BJ (cell line): ENCODE measurements at places on chromosomes 2 and 18.

DNA sequence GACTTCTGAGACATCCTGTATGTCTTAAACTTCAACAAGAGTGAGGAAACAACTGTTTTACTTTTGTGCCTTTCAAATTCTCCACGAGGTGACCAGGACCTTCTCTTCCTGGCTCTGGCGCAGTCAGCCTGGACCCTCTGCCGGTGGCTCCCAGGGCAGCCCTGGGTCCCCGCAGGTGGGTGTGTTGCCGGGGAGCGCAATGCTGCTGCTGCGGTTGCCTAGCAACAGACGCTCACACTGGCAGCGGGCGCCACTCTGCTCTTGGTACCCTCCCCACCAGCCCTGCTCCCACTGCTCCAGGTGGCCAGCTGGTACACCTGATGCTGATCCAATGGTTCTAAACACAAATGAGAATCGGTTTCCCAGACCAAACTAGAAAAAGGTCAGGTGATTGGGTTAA lies 58.7 kb downstream of the GNAL start:
- DNase-seq, result no peak

DNA sequence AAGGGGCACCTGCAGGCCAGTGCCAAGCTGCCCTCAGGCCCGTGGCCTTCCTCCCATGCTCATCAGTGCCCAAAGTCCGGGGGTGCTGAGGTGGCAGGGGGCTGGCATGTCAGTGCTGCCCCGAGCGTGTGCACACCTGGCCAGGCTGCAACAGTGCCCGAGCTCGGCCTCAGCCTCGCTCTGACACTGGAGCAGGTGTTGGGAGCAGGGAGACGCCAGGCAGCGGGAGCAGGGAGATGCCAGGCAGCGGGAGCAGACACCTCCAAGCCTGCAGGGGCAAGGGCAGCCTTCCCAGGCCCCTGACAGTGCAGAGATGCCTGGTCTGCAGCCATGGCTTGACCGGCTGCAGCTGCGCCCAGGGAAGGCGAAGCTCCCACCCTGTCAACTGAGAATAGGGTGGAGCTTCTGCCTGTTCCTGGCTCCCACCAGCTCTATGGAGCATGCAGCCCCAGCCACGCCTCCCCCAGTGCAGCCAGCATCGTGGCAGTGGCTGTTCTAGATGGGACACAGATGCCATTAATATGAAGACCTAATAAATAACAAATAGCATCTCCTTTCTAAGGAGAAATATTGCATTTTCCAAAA lies 82.4 kb downstream of the DTNB start:
- no peak for DNase-seq

- DNase-seq, result no peak
These were observed 20.3 kb upstream of the FAHD2A start for GRCh38 chr2:95382192-95382591.

GRCh38 chr2:47309952-47310800 lies 92.8 kb upstream of the MSH2 start:
- no peak for DNase-seq

GRCh38 chr18:49691177-49691608 lies 122.1 kb downstream of the ACAA2 start:
- DNase-seq, result peak; percentile 76

DNA sequence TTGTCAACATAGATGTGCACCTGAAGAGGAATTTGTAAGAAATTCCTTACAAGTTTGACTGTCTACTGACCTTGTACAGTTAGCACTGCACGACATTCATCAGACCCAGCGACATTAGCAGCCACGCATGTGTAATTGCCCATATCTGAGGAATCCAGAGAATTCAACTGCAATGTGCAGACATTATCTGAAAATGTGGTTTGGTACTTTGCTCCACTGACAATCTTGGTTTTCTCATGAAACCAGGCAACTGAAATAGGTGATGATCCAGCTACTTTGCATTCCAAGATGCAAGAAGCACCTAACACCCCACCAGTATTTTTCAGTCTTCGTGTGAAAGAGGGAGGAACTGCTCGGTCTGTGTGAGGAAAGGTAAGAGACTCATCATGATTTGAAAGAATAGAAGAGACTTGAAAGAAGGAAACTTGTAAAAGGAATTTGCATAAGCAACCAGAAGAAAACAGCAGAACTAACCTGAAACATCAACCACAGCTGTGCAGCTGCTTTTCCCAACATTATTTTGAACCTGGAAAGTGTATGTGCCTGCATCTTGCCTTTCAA lies 83.4 kb downstream of the TTN start:
- DNase-seq, result no peak

- no peak for DNase-seq
These were observed 86.1 kb upstream of the UPP2 start for GRCh38 chr2:158015428-158016076.

GRCh38 chr2:219595256-219595655 lies 2.4 kb upstream of the STK11IP start:
- DNase-seq, result no peak

GRCh38 chr2:146251328-146251727 lies 1593.5 kb upstream of the ACVR2A start:
- no peak for DNase-seq

GRCh38 chr2:196887431-196887830 lies 39.1 kb downstream of the PGAP1 start:
- no peak for DNase-seq

- DNase-seq, result no peak
These were observed 465.5 kb downstream of the XIRP2 start for GRCh38 chr2:167353605-167354280.

DNA sequence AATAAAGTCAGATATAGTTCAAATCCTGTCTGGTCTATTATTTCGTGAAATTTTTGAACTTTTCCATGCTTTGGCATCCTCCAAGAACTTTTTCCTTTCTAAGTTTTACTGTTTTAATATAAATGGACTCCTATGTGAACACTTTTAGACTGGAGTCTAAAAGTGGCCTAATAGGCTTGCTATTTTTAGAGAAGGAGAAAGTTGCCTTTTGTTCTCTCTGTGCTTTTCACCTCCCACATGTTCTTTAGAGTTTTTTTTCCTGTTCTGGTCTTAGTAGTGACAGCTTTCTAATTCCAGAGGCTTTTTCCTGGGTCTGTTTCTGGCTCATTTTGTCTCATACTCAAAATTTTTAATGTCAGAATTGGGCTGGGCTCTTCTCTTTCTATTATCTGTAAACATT lies 72.2 kb downstream of the ADAM23 start:
- DNase-seq, result no peak

DNA sequence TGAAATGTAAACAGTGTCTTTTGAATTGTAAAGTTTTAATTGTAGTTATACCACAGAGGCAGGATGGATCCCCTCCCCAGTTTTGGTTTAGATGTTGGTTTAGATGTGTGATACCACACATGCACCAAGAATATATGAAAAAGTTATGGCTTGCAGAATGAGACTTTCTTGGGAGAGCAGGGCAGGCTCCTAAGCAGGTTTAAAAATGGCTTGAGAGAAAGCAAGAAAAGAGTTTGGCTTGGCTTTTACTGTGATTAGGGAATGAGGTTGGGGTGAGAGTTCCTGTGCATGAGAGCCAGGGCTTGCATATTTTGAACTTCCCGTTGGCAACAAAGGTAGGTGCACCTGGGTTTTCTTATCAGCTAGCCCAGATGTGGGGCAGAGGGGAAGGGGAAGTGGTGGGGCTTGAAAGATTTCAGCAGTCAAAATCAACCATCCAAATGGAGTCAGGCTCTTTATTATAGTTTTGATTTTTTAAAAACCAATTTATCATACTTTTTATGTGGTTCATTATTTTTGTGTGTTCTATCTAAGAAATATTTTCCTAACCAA lies 246.9 kb downstream of the MTX2 start:
- no peak for DNase-seq

GRCh38 chr2:25294573-25295462 lies 46.9 kb downstream of the DNMT3A start:
- no peak for DNase-seq

DNA sequence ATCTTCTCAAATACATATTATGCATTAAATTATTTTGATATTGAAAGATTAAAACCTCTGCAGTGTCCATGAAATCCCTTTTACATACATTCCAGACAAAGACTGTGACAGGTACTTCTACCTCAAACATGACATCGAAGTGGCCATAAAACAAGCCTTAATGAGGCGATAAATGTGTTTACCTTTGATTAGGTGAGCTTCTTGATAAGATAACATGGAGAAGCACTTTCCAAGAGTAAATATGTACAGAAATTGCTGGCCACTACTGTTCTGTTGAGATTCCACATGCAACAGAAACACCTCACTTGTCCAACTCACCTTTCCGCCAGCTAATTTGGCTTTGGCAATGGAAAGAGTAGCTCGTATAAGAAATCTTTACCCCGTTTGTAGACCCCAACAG lies 55.2 kb downstream of the ZEB2 start:
- DNase-seq, result no peak

DNA sequence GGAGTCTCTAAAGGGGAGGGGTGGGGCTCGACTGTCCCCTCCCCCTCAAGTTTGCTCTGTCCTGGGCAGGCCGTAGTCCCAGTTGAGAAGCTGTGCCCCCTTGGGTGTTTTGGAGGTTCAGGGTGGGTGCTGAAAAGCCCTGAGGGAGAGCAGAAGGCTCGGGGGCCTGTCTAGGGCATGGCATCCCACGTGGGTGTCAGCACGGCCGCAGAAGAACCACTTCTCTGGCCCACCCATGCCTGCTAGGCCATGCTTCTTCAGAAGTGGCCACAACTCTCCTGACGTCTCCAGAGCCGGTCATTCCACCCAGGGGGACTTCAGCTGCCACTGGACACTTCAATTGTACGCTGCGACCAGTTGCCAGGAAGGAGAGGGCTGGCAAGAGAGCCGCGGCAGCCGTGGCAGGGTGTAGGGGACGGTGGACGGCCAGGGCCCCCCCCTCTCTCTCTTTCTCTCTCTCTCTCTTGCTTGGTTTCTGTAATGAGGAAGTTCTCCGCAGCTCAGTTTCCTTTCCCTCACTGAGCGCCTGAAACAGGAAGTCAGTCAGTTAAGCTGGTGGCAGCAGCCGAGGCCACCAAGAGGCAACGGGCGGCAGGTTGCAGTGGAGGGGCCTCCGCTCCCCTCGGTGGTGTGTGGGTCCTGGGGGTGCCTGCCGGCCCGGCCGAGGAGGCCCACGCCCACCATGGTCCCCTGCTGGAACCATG lies at the start of gene INPP5D:
TSS of gene INPP5D (plus strand) at position 546 of the 704 bp plus-strand sequence. CDS start at position 683, 137 bp downstream.
- DNase-seq, result no peak

GRCh38 chr2:109084341-109084740 lies 44.7 kb upstream of the SH3RF3 start:
- DNase-seq, result no peak

DNA sequence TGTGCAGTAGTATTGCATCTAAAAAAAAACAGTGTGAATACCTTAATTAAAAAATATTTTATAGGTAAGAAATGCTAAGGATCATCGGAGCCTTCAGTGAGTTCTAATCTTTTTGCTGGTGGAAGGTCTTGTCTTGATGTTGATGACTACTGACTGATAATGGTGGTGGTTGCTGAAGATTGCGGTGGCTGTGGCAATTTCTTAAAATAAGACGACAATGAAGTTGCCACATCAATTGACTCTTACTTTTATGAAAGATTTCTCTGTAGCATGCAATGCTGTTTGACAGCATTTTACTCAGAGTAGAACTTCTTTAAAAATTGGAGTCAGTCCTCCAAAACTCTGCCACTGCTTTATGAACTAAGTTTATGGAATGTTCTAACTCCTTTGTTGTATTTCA lies 36.2 kb downstream of the GLS start:
- no peak for DNase-seq

GRCh38 chr18:46416706-46417638 lies 240.0 kb downstream of the LOXHD1 start:
- DNase-seq, result no peak

GRCh38 chr18:32753656-32754260 lies 19.1 kb downstream of the KLHL14 start:
- no peak for DNase-seq

DNA sequence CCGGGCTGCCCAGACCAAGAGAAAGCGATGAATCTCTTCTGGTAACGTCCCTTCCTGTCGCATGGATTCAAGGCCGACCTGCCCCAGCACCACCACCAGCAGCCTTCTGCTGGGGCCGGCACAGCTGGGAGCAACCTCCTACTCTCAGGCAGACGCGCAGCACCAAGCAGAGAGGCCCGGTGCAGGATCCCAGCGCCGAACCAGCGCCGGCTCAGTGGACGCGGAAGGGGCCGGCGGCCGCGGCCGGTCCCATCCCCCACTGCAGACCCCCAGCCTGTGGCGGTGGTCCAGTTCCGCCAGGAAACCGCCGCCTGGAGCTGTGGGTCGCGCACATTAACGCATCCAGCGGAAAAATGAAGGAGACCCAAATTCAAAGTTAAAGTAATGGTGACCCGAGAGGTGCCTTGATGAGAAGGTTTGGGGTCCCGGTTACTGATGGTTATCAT lies 525 bp upstream of the MAL start:
- no peak for DNase-seq

- DNase-seq, result no peak
These were observed 23.2 kb downstream of the ADNP2 start for GRCh38 chr18:80132180-80132812.

DNA sequence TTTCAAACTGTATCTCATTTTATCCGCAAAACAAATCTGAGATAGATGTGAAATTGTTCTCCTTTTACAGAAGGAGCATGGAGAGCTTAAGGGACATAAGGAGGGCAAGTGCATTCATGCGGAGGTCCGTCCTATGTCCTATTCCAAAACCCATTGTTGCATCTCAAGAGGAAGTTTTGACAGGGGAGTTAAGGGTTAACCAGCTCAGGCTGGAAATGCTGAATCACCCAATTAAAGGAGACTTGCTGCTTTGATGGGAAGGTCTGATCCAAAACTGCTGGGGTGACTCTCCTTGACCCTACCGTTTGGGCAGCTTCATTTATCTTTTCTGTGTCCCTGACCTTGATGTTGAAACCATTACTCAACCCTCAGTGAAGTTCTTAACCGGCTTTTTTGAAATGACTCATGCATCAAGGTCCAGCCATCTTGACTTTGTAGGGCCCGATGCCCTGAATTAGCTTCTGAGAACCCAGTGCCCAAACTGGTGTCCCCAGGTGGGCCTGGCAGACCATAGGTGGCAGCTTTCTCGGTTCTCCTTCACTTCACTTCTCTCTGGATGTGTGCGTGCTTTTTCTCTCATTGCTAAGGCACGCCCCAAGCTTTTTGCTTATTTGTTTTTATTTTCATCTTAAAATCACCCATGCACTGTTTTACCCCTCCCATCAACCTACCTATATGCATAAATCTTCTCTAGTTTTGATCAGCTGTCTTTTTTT lies 15.9 kb upstream of the TXNDC2 start:
- peak; percentile 35 for DNase-seq

DNA sequence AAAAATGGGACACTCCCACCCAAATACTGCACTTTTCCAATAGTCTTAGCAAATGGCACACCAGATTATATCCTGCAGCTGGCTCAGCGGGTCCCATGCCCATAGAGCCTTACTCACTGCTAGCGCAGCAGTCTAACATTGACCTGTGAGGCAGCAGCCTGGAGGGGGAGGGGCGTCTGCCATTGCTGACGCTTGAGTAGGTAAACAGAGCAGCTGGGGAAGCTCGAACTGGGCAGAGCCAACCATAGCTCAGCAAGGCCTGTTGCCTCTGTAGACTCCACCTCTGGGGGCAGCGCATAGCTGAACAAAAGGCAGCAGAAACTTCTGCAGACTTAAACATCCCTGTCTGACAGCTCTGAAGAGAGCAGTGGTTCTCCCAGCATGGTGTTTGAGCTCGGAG lies 110.4 kb downstream of the CTIF start:
- DNase-seq, result no peak
